ENCODE measurements at places on chromosomes 6 and 20. TPM values are rescaled to one million over a fixed set of nuclear protein-coding genes. Genes with fewer than 3 reads are reported as not detected.

DNA sequence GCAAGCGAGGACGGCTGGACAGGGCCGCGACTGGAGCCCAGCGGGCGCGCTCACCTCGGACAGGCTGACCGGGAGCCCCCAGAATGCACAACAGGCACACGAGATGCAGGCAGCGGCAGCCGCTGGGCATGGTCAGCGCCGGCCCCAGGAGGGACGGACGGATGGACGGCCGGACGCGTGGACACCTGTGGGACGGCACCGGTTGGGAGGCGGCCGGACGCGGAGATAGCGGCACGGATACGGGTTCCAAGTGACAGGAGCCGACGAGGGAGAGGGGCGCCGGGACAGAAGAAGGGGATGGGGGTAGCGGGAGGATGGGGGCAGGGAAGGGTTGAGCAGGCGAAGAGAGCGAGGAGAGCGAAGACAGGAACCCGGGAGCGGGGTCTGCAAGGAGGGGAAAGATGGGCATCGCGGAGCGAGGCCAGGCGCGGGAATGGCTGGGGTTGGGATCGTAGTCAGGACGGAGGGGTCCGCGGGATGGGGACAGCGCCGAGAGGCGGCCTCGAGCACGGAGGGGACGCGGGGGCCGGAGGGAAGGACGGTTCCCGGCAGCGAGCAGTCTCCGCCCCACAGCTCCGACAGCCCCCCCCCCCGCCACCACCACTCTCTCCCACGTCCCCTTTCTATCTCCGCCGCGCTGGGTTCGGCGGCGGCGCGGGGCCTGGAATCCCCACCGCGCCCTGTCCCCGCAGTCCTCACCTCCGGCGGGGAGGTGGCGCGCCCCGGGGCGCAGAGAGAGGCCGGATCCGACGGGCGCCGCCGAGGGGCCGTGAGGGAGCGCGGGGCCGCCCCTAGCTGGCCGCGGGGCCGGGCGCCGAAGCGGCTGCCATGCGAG is 435 bp downstream of the DLK2 start:
- peak; percentile 70 for DNase-seq

- no peak for DNase-seq
Observed at GRCh38 chr6:102764317-102764716, 1370.8 kb downstream of the GRIK2 start.

DNA sequence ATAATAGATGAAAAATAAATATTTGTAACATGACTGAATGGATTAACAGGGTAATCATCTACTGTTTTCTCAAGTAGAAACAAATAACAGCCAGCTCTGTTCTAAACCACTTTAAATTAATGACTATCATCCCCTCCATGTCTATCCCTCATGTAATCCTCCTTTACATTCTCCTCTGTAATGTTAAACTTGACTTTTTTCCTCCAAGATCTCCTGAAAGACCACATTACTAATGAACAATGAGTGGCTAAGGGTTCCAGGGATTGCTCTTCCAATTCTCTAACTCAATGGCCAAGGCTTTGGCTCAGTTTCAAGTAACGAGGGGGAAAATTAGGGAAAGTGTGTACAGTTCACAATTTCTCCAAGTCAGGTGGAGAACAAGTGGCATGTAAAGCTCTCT is 37.6 kb upstream of the FBXL4 start:
- no peak for DNase-seq

GRCh38 chr6:18293076-18293904 is 29.0 kb upstream of the DEK start:
- no peak for DNase-seq

DNA sequence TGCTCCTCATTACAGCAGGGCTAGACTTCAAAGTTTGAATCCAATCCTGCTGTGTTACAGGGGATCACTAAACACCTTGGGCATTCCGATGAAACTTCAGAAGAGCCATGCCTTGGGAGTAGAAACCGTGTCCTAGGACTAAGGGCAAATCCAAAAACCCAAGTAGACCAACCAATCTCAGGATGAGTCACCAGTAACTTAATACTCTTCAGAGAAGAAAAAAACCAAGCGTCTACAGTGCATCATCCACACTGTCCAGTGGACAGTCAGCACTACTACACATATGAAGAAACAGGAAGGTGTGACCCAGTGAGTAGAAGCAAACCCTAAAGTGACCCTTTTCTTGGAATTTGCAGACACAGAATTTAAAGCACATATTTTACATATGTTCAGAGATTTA is 39.5 kb upstream of the VAPB start:
- no peak for DNase-seq

DNA sequence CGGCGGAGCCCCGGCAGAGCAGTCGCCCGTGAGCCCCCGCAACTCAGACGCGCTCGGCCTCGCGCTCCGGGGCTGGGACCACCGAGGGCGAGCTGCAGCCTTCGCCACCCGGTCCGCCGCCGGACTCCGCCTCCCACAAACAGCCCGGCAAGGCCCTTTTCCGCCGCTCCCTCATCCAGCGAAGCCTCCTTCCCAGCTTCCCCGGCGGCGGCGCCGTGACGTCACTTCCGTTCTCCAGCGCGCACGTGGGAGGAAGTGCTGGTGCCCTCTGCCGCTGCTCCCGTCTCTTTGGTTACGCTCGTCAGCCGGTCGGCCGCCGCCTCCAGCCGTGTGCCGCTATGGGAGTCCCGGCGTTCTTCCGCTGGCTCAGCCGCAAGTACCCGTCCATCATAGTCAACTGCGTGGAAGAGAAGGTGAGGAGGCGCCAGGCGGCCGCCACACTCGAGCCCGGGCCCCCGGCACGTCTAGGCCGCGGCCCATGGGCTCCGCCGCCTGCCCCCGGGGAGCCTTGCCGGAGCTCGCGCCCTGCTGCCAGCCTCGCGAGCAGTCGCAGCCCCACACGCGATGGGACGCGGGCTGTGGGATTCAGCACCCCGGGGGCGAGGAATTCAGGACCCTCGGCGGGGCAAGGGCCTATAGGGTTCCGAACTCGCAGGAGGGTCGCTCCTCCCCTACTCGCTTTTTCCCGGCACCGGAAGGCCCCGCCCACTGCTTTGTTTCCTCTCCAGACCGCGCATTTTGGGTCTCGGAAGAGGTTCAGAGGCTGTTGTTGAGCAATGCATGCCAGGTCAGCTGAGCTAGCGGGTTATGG is at the start of gene XRN2:
XRN2 (plus strand) TSS at position 271 of the 811 bp plus-strand sequence; CDS start at position 339, 68 bp downstream.
- peak; percentile 91 for DNase-seq

GRCh38 chr6:66179361-66179760 is 472.3 kb upstream of the EYS start:
- no peak for DNase-seq

- DNase-seq: no peak
Observed at GRCh38 chr20:17505636-17506517, 25.3 kb downstream of the BFSP1 start.

DNA sequence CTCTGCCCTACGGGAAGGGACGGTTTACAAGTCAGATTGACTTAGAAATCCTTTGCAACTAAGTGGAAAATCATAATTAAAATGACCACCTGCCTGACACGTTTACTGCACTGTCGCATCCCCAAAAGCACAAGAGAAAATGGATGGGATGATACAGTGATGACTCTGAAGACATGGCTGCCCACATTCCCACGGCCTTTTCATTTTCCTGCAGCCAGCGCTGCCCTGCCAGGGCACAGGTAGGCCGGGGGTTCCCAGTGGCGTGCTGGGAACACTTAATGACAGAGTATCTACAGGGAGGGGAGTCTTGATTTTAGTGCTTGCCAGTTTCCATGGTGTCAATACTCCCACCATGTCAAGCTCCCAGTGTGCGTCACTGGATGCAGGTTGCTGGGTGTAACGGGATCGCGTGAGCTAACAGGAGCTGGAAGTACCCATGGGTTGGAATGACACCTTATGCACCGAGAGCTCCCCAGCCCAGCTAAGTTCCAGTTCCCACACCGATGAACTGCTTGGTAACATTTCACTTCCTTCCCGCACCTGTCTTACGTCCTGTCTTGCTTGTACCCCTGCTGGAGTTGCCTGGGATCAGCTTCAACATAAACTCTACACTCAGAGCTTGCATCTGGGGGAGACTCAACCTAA is 129.0 kb downstream of the ANKRD60 start:
- DNase-seq: no peak

- DNase-seq: no peak
Observed at GRCh38 chr6:12408752-12409151, 118.6 kb downstream of the EDN1 start.

DNA sequence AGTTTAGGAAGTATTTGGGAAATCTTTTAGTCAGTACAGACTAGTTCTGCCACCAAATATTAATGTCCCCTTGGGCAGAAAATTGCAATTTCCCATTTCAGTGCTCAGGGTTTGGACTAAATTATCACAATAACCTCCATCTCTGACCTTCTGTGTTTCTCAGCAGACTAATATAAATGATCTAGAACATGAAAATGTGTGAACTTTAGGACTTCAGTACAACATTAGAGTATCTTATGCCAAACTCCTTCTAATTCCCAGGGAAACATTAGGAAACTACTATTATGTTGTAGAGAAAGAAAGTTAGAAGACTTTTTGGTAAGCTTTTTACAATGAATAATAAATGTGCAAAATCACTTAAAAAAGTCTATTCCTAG is 1087.6 kb upstream of the CITED2 start:
- no peak for DNase-seq

DNA sequence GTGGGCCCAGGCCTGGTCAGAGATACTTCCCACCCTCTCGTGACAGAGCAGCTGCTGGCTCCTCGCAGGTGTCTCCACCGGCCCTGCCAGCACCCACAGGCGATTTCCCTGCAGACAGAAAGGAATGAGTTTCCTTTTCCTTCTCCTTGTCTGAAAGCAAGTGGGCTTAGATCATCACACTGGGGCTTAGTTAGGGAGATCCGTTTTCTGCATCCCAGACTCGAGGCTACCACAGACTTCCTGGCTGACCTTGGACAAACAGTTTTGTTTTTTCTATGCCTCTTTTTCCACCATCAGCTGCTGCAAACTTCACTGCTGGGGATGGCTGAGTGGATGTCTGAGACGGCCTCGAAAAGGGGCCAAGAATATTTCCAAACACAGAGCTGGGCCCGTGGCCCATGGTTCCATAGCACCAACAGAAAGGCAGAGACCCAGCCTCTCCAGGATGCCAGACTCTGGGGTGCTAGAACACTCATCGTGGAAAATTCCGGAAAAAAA is 86.5 kb downstream of the BANF2 start:
- DNase-seq: no peak

DNA sequence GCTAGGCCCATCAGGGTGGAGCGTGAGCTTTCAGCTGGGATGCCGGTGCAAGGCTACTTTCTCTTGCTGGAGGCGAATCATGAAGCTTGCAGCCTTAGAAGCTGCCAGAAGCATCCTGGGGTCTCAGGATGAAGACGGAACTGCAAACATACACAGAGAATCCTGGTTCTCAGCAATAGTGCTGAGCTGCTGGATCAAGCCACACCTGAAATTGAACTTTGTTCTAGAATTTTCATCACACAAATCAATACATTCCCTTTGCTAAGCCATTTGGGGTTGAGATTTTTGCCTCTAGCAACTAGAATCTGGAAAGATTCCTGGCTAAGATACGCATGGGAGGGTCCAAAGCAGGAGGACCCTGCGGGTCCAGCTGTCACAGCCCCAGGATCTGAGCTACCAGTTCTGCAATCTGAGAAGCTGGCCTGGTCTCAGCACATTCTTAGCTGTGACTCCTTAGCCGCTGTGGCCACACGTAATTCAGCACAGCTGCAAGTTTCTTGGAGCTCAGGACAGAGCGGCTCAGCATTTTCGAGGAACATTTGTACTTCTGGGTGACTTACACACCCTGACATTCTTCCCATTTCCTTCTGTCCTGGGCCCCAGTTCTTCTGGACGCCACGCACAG is 6.6 kb upstream of the ARFGAP1 start:
- DNase-seq: no peak

DNA sequence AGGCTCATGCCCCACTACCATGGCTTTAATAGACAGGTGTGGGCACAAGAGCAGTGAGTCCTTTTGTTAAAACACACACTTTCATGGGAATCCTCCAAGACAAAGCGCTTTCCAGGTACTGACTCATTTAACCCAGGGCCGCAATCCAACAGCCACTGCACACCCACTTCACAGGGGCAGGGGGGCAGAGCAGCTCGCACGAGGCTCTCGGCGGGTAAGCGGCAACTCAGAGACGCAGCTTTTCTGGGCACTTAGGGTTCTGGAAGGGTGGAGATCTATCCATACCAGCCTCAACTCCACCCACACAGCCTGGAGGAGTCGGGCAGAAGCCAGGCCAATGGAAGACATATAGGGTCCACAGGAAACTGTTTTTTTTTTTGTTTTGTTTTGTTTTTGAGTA is 28.6 kb downstream of the PSMG4 start:
- DNase-seq: no peak

DNA sequence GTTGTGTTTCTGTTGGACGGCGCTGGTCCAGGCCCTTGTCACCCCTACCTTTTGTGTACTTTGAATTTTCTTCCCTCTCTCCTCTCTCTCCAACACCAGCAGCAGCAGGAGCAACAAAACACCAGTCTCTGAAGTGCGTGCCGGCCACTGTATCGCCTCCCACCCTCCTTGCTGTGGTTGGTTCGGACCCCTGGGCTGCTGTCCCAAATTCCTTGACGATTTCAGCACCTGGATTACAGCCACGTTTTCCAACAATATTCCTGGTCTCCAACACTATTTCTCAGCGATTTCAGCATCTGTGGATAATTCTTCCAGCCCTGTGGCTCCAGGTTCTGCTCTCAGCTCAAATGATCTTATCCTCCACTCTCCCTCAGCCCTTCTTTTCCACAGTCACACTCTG is 11.8 kb downstream of the MAS1 start:
- DNase-seq: no peak

- no peak for DNase-seq
Observed at GRCh38 chr20:18032977-18033892, 24.5 kb downstream of the OVOL2 start.

GRCh38 chr6:90890683-90891330 is 303.9 kb upstream of the MAP3K7 start:
- DNase-seq: no peak

DNA sequence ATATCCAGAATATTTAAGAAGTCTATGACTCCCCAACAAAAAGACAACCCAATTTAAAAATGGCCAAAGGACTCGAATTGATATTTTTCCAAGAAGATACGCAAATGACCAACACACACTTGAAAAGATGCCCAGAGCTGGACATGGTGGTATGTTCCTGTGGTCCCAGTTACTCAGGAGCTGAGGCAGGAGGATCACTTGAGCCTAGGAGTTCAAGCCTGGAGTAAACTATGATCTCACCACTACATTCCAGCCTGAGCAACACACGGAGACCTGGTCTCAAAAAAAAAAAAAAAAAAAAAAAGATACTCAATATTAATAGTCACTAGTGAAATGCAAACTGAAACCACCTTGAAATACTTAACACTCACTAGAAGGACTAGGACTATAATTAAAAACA is 12.2 kb upstream of the ARMC2 start:
- no peak for DNase-seq

Gene STMND1
- 0.30 TPM for polyA plus RNA-seq

Gene PNLDC1
- polyA plus RNA-seq: 0.25 TPM

Gene MED23
- 46.5 TPM for polyA plus RNA-seq

Gene NKX2-4
- polyA plus RNA-seq: not detected

Gene FAM217A
- polyA plus RNA-seq: 1.00 TPM

Gene TMEM244
- polyA plus RNA-seq: not detected

Gene MDFI
- polyA plus RNA-seq: 40.4 TPM

Gene TMC2
- 0.23 TPM for polyA plus RNA-seq

Gene GPR63
- polyA plus RNA-seq: 2.6 TPM

Gene ISM1
- polyA plus RNA-seq: 3.6 TPM

Gene SOX18
- 19.7 TPM for polyA plus RNA-seq

Gene SYCP2
- polyA plus RNA-seq: 7.5 TPM

Gene HTR1B
- 0.53 TPM for polyA plus RNA-seq

Gene C6orf15
- polyA plus RNA-seq: not detected

Measured in right renal pelvis (tissue), 4 donors.